ENCODE measurements at places on chromosomes 13 and 19.

DNA sequence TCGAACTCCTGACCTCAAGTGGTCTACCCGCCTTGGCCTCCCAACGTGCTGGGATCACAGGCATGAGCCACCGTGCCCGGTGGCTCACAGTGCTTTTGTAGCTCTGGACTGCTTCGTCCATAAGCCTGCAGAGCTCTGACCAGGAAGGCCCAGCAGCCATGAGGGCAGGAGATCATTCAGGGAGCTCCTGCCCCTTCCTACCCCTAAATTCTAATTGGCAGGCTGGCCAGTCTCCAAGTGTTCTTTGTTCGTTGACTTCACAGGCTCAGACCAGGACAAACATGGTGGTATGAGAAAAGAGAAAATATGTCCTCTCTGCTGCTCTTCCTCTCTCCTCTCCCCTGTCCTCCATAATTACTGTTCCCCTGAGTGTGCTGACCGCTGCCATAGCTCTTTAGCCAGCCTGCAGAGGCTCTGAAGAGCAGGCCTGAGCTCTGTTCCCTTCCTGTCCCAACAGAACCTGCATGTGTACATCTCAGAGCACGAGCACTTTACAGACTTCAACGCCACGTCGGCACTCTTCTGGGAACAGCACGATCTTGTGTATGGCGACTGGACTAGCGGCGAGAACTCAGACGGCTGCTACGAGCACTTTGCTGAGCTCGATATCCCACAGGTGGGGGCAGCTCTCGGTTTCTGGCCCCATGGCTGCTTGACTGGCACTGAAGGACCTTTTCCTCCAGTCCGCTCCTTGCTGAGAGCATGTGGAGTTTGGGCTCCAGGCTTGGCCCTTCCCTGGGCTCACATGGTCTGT lies 19.0 kb downstream of the CLPTM1 start:
- DNase-seq, result no peak

- DNase-seq, result no peak
Measured at GRCh38 chr19:39130337-39131254, 5.0 kb downstream of the PAK4 start.

DNA sequence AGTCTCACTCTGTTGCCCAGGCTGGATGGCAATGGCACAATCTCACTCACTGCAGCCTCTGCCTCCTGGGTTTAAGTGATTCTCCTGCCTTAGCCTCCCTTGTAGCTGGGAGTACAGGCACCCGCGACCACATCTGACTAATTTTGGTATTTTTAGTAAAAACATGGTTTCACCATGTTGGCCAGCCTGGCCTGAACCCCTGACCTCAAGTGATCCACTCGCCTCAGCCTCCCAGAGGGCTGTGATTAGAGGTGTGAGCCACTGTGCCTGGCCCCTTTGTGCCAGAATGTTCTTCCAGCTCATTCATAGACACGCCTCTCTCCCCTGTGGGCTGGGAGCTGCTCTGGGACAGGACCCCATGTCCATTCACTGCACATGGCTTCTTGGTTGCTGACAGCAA lies 9.1 kb downstream of the MYDGF start:
- no peak for DNase-seq

GRCh38 chr13:40508127-40508526 lies 158.3 kb downstream of the FOXO1 start:
- no peak for DNase-seq

GRCh38 chr13:26785838-26786630 lies 25.4 kb upstream of the GPR12 start:
- peak; percentile 33 for DNase-seq

- DNase-seq, result no peak
Measured at GRCh38 chr19:29448046-29448445, 77.7 kb upstream of the VSTM2B start.

- no peak for DNase-seq
Measured at GRCh38 chr13:52779103-52779502, 39.5 kb upstream of the CNMD start.

DNA sequence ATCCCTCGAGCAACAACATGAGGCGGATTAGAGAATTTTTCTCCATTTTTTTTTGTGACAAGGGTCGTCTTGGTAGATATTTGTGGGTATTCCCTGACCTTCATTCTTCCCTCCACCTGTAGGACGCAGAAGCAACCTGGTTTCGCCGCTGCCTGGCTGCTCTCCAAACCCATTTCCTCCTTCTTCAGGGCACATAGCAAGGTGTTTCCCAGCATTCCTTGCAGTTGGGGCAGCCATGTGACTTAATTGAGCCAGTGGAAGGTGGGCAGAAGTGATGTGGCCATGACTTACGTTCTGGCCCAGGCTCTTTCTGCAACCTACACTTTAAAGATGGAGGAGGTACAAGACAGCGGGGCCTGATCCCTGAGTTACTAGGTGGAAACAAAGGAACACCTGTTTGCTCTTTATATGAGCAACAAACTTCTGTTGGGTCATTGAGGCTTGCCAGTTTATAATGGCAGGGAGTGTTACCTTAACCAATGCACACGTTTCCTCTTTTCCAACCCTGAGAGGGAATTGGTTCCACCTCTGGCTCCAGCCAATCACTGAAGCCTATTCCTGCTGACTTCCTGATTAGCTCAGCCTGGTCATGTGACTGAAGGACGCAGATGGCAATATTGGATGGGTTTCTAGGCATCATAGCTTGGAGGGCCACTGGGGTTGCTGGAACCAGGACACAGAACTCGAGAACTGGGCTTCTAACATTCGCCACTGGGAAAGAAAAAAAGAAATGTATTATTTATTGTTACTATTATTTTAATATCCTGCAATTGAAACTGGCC lies 30.8 kb upstream of the ZNRF4 start:
- DNase-seq, result no peak

GRCh38 chr13:20566468-20566897 lies 474 bp upstream of the IFT88 start:
- no peak for DNase-seq

DNA sequence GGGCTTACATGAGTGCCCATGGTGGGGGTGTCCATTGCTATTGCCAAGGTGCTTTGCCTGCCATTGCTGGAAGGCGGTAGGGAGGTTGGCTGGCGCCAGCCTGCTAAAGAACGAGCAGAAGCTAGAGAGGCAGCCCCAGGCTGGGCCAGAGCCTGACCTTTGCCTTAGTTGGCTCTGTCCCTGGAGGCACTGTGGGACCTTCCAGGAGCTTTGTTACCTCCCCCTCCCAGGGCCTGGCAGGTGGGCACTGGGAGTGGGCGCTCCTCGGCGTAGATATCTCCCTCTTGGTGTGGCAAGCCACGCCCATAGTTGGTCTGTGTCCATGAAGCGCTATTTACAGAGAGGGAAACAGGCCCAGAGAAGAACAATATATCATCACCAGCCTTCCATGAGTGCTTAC lies 2.3 kb upstream of the SLC25A42 start:
- DNase-seq, result no peak

GRCh38 chr19:49741210-49741844 lies 21.8 kb downstream of the TSKS start:
- no peak for DNase-seq

DNA sequence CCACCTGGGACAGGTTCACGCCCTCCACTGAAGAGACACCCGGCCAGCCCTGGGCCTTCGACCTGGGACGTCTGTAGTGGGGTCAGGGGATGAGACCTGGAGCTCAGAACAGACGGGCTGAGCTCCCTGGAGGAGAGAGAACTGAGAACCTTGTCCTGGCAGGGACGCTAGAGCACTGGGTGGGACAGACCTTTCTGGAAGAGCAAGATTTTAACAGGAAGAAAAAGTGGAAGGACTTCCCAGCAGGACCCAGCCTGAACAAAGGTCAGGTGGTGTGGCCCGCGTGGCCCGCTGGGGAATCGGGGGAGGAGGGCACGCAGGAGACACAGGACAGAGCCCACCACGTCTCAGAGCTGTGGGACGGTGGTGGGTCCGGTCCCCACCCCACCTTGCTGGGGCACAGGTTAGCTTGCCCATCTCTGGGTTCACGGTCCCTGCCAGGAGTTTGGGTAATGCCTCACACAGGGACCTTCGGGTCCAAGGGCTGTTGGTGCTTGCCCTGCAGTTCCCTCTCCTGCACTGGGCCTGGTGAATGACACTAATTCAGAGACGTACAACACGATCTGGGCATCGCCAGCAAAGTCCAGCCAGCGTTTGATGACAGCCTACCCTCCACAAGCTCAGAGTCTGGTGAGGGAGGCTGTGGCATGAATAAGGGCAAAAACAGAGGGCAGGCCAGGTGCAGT lies 1.2 kb upstream of the EFNA2 start:
- no peak for DNase-seq

Data from stimulated activated CD4-positive, alpha-beta T cell treated with anti-CD3 and anti-CD28 coated beads, Interleukin-12 subunit alpha, Interleukin-12 subunit beta, amount 100 ng/mL, for 4 hours (primary cell).